Endothelial cell of umbilical vein (primary cell): ENCODE measurements at places on chromosomes 5 and 9. TPM values are rescaled to one million over a fixed set of nuclear protein-coding genes. Genes with fewer than 3 reads are reported as not detected.

The COL27A1 gene
- polyA plus RNA-seq = 14.7 and 14.9 TPM in 2 replicates

The LRRC70 gene
- polyA plus RNA-seq = 28.8 and 32.6 TPM in 2 replicates

The INSL4 gene
- not detected in 2 replicates for polyA plus RNA-seq

The LCN10 gene
- not detected in 2 replicates for polyA plus RNA-seq

The PRDM9 gene
- polyA plus RNA-seq = not detected in 2 replicates

The ADAMTS16 gene
- not detected in 2 replicates for polyA plus RNA-seq

The ANKRD34B gene
- not detected in 2 replicates for polyA plus RNA-seq

The SNCB gene
- polyA plus RNA-seq = 0.08 TPM in 1 of 2 replicates, not detected in the other

The FABP6 gene
- polyA plus RNA-seq = not detected in 2 replicates

- no peaks in the 10 kb centered on the region for H3K36me3 ChIP-seq
- no peak for DNase-seq
- H3K4me3 ChIP-seq = no peak overlapping the region
- H3K27ac ChIP-seq = no peak overlapping the region
- H3K27me3 ChIP-seq = no peaks in the 10 kb centered on the region
Measured at GRCh38 chr9:13281356-13282016, 2.0 kb upstream of the MPDZ start.

DNA sequence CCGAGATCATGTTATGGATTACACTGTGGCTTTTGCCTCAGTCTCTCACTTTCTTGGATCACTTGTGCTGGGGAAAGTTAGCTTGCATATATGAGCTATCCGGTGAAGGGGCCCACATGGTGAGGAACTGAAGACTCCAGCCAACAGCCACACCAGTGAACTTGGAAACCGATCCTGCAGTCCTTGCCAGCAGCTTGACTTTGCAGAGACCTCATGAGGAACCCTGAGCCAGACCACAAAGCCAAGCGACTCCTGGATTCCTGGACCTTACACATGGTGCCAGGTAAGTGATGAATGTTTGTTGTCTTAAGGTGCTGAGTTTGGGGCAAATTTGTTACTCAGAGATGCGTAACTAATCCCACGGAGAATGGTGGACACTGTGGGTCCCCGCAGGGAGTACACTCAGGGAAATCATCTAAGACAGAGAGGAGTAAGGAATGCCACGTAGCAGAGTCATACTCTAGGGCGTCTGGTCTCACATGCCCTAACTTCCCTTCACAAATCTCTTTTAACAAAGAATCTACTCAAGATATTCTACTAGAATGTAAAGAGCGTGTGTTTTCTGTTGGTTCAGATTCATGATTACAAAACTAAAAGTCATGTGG, 76.5 kb upstream of the PJA2 start:
- no peak overlapping the region for H3K27ac ChIP-seq
- H3K36me3 ChIP-seq = no peaks in the 10 kb centered on the region
- H3K4me1 ChIP-seq = no peaks in the 10 kb centered on the region
- peaks cover 9% of the 10 kb centered on the region for H3K27me3 ChIP-seq
- H3K4me3 ChIP-seq = no peak overlapping the region

DNA sequence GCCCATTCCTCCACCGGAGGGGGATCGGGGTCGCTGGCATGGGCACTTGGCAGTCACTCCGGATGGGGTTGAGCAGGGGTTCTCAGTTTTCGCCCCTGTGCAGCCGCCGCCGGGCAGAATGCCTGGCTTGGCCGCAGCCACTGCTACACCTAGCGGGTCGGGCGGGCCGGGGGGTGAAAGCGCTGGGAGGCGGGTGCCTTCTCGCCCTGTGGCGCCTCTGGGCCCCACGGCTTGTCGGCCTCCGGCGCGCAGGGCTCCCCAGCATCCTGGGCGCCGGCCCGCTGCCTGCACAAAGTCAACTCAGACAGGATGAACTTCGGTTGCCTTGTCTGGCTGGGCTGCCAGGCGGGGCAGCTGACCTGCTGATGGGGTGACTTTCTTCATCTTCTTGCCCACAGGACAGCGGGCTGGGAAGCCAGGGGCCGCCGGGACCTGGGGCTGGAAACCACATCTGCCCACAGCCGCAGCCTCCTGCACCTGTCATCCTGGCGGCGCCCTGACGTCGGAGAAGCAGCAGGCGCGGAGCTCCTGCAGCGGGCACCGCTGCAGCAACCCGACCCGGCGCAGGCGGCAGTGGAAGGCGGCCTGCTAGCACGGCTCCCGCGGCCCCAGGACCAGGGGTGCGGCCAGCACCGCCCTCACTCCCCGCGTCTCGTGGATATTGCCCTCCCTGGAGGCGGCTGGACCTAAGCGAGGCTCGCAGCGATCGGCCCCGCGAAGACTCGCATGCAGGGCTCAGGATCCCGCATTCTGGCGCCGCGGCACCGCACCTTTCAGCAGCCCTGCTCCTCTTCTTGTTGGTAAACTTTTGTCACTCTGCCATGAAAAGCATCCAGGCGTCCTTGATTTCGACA, 1.3 kb upstream of the ANKRD18A start:
- H3K4me3 ChIP-seq = no peak overlapping the region
- H3K27ac ChIP-seq = no peak overlapping the region
- H3K27me3 ChIP-seq = peaks cover 50% of the 10 kb centered on the region
- DNase-seq = no peak
- no peaks in the 10 kb centered on the region for H3K36me3 ChIP-seq
- H3K4me1 ChIP-seq = peaks cover 21% of the 10 kb centered on the region

DNA sequence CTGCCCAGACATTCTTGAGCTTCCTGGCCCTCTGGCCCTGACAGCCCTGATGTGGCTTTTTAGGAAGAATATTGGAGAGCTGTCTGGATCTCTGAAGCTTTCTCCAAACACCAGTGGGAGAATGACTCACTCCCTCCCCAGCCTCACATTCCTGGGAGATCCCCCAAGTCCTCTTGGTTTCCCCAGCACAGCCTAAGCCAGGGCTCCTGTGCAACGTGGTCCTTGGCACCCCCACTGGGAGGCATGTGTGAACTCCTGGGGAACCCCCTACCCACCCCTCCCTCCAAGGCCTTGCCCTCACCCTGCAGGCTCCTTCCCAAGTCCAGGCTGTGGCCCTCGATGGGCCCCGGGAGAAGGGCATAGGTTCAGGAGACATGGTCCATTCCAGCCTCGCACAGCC, 12.7 kb downstream of the GLIPR2 start:
- H3K4me1 ChIP-seq = peaks cover 37% of the 10 kb centered on the region
- H3K4me3 ChIP-seq = no peak overlapping the region
- no peaks in the 10 kb centered on the region for H3K36me3 ChIP-seq

DNA sequence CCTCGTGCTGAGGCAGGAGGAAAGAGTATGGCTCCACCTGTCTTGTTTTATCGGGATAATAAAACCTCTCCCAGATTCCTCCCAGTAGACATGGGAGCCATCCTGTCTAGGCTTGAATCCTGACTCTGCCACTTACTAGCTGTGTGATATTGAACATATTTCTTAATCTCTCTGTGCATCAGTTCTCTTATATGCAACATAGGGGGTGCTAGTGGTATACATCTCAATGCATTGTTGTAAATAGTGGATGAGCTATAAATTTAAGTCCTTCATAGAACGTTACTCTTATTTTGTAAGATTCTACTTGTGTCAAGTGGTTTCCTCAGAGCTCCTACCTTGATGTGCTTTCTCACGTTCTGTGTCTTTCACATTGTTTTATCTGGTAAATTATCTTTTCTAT, 417.7 kb upstream of the POU5F2 start:
- H3K4me1 ChIP-seq = no peaks in the 10 kb centered on the region
- H3K27ac ChIP-seq = no peak overlapping the region

DNA sequence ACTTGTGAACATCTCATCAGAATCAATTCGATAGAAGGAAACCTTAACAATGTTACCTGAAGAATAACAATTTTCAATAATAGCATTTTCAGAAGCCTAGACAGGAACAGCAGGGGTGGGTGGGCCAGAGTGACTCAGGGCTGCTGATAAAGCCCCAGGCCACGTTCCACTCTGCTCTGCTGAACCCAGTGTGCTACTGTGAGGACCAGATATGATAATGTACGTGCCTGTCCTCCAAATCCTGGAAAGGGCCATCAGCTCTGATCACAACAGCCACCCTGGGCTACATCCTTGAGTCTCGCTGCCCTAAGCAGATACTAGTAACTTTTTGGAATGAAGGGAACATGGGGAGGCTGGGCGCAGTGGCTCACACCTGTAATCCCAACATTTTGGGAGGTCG, 91.3 kb downstream of the PRRT1B start:
- H3K27ac ChIP-seq = peak overlapping the region; percentile 93
- H3K4me1 ChIP-seq = peaks cover 26% of the 10 kb centered on the region
- no peaks in the 10 kb centered on the region for H3K27me3 ChIP-seq
- H3K36me3 ChIP-seq = peaks cover 7% of the 10 kb centered on the region
- no peak overlapping the region for H3K4me3 ChIP-seq

GRCh38 chr5:59583810-59584562, 309.5 kb downstream of the PDE4D start:
- no peak overlapping the region for H3K27ac ChIP-seq
- no peaks in the 10 kb centered on the region for H3K27me3 ChIP-seq
- H3K4me3 ChIP-seq = no peak overlapping the region

DNA sequence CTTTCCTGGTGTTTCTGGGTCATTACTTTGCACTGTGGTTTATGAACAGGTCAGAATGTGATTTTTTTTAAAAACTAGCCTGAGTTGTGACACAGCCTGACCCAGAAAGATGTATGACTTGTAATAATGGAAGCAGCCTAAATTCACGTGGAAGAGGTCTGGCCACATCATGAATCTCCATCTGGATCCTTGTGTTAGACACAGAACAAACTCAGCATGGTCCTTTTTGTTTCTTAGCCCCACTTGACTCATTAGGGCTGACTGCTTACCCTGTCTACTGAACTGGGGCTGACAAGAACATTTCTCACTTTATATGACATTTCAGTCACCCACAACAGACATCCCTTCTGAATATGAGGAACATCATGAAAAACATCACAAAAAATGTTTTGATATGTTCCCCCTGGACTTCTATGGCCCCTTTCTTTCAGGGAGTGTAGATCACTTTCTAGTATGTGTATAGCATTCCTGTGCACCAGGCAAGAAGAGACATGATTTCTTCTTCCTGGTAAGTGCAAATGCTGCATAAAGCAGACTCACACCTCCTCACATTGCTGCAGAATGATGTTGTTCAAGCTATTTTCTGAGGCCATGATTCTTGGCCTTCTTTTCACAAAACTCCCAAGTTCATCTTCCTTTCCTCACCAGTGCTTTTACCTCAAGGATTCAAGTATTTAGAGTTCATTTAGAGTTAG, 52.3 kb downstream of the ZNF622 start:
- no peak for DNase-seq
- H3K4me3 ChIP-seq = no peak overlapping the region
- no peaks in the 10 kb centered on the region for H3K4me1 ChIP-seq
- no peaks in the 10 kb centered on the region for H3K36me3 ChIP-seq
- H3K27ac ChIP-seq = no peak overlapping the region

- no peak for DNase-seq
- peaks cover 65% of the 10 kb centered on the region for H3K36me3 ChIP-seq
- no peak overlapping the region for H3K4me3 ChIP-seq
- H3K27me3 ChIP-seq = no peaks in the 10 kb centered on the region
Measured at GRCh38 chr9:127816728-127817127, 14.0 kb downstream of the FPGS start.

- no peak for DNase-seq
- no peaks in the 10 kb centered on the region for H3K4me1 ChIP-seq
- H3K27ac ChIP-seq = no peak overlapping the region
- no peak overlapping the region for H3K4me3 ChIP-seq
- H3K27me3 ChIP-seq = no peaks in the 10 kb centered on the region
Measured at GRCh38 chr5:56310711-56311204, 77.6 kb upstream of the ANKRD55 start.

GRCh38 chr9:90830977-90831376, 29.4 kb downstream of the SYK start:
- H3K36me3 ChIP-seq = no peaks in the 10 kb centered on the region
- H3K27ac ChIP-seq = no peak overlapping the region
- no peaks in the 10 kb centered on the region for H3K27me3 ChIP-seq
- no peak for DNase-seq
- no peaks in the 10 kb centered on the region for H3K4me1 ChIP-seq

DNA sequence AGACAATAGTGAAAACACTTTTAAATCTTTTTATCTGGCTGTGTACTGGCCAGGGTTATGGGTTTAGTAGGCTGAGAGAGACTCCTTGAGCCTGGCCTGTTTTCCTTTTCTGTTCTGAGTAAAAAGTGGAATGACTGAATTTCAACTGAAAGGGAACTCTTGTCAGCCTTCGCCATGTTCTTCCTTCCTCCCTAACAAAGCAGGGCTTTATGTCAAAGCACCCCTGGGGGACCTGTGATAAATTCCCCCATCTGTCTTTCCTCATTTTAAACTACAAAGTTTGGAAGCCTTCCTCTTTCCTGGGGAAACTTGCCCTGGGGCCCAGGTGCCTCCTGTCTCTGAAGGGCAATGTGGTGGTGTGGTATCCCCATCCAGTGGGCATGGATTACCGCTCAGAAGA, 29.7 kb downstream of the LARP1 start:
- H3K27me3 ChIP-seq = no peaks in the 10 kb centered on the region
- no peak overlapping the region for H3K4me3 ChIP-seq
- H3K4me1 ChIP-seq = peaks cover 7% of the 10 kb centered on the region
- no peak overlapping the region for H3K27ac ChIP-seq
- H3K36me3 ChIP-seq = no peaks in the 10 kb centered on the region
- no peak for DNase-seq

DNA sequence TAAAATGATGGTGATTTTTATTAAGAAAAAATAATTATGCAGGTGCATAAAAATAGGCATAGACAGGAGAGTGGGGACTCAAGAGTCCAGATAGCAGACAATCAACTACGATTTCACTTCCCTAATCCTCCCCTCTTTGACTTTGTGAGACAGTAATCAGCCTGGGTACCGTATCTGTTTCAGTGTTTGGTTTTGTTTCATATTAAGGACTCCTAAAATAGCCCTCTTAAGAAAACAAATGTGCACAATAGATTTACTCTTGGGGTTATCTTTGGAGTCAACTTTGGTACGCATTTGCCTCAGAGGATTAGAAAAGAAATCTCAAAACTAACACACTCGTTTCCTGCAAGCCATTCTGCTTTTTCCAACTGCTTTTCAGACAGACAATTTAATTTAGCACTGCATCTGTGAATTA, 96.3 kb downstream of the ZNF608 start:
- DNase-seq = peak; percentile 94
- H3K4me1 ChIP-seq = peaks cover 48% of the 10 kb centered on the region
- peaks cover 7% of the 10 kb centered on the region for H3K36me3 ChIP-seq
- H3K27ac ChIP-seq = peak overlapping the region; percentile 92
- no peaks in the 10 kb centered on the region for H3K27me3 ChIP-seq
- H3K4me3 ChIP-seq = peak overlapping the region; percentile 17

GRCh38 chr9:15856591-15856990, 303.7 kb downstream of the CCDC171 start:
- no peak overlapping the region for H3K4me3 ChIP-seq
- DNase-seq = no peak
- peaks cover 5% of the 10 kb centered on the region for H3K4me1 ChIP-seq
- H3K27me3 ChIP-seq = no peaks in the 10 kb centered on the region

DNA sequence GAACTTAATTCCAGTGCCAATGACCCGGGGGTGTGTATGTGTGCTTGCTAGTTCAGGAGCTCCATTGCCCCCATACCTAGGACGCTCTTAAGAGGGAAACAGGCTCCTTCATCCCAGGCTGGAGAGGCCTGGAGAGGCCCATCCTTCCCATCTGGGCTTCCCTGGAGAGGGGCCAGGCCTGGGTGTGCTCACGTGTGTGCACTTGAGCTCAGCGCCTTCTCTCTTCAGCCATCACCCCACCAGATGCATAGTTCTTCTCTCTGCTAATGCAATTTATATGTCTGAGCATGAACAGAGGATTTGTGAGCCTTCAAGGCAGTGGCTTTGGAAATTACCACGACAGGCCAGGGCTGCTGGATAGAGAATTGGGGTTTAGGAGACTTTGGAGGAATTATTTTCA, 48.6 kb upstream of the SHB start:
- no peak overlapping the region for H3K4me3 ChIP-seq
- no peak overlapping the region for H3K27ac ChIP-seq
- peaks cover 8% of the 10 kb centered on the region for H3K27me3 ChIP-seq
- no peak for DNase-seq
- no peaks in the 10 kb centered on the region for H3K36me3 ChIP-seq
